ENCODE measurements at places on chromosomes 1 and 21. TPM values are rescaled to one million over a fixed set of nuclear protein-coding genes. Genes with fewer than 3 reads are reported as not detected.

DNA sequence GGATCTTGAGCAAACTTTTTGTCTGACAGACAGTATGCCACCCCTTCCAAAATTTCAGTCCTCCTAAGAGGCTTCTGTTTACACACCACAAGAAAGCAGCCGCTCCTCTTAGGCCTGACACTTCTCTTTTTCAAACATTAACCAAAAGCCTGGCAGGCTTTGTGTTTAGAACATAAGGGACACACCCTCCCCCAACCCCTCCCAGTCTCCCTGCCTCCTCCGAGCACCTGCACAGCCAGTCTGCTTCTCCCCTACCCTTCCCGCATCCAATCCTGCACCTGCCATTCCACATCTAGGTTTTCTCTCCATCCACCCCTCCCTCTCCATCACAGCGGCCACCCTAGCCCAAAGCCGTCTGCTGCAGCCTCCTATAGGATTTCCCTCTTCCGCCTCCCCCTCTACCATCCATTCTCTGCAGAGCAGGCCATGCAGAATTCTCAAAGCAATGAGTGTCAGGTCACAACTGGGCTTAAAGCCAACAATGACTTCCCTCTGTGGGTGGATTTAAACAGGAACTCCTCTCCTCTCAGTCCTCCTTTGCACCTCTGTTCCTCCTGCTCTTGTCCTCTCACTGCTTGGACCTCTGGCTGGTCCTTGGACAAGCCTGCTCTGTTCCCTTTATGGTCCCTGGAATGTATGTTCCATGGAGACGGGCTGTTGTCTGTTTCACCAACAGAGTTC is 478.2 kb downstream of the NPHP4 start:
- DNase-seq, result no peak

- DNase-seq, result no peak
Observed at GRCh38 chr1:10865518-10866320, 69.3 kb upstream of the CASZ1 start.

SLC6A9 gene
- 24.3 TPM for total RNA-seq

CYP4A11 gene
- total RNA-seq, result not detected

GRCh38 chr1:97304366-97304765 is 582.8 kb downstream of the PTBP2 start:
- no peak for DNase-seq

TMPRSS2 gene
- 19.9 TPM for total RNA-seq

RAVER2 gene
- total RNA-seq, result 15.0 TPM

All from vagina (tissue), 2 donors.